ENCODE measurements at places on chromosomes 7 and 10.

DNA sequence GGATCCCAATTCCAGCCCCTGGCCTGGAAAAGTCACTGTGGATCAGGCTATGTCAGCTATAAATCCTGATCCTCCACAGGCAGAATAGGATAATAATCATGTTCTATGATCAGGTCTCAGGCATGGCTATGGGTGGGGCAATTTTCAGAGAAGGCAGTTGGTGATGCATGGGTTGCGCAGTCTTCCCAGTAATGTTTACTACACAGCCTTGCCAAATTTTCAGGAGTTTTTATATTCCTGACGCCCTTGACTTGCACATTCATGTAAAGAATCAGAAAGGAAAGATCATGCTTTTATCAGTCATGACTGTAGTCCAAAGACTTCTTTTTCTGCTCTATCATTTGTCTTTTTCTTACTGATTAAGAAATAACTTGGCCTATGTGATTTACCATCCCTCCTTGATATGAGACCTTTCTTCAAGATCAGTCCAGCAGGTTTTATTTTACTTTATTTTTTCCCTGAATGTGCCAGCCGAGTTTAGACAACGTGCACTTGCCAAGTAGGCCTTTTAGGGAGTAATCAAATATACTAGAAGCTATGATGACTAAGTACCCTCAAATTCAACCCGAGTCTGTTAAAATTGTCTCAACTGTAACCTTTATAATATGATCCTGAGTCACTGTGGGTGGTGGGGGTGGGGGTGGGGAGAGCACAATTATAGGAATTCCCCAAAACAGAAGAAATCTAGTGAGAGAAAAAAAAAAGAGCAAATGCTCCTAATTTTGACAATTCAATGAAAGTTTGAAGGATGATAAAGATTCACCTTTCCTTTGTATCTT lies 31.9 kb downstream of the ARL4A start:
- DNase-seq, result no peak

DNA sequence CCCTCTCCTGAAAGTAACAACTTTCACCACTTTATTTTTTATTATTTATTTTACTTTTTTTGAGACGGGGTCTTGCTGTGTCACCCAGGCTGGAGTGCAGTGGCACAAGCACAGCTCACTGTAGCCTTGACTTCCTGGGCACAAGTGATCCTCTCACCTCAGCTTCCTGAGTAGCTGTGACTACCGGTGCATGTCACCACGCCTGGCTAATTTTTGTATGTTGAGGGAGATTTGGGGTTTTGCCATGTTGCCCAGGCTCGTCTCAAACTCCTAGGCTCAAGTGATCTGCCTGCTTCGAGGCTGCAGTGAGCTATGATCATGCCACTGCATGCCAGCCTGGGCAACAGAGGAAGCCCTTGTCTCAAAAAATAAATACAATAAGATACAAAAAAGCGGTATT lies 14.9 kb upstream of the SLIT1 start:
- no peak for DNase-seq

DNA sequence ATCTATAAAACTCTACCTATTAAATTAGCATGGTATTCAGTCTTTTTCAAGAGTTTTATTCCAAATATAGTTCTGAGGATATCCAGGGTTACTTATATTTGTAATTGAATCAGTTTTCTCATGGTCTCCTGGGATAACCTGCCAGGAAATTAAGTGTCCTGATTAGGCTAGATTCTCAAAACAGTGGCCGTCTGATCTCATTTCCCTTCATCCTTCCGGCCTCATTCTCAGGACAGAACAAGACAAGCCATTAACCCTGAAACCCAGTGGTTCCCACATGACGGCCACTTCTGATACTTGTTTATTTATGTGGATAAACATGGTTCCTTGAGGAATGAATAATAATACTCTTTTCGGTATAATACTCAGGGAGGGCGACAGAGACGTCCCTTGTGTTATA lies 417.6 kb upstream of the POT1 start:
- DNase-seq, result no peak

- no peak for DNase-seq
Observed at GRCh38 chr7:28759475-28759971, 198.6 kb downstream of the TRIL start.

GRCh38 chr10:21159669-21160068 lies 262.6 kb upstream of the NEBL start:
- no peak for DNase-seq

- DNase-seq, result no peak
Observed at GRCh38 chr10:86357041-86357440, 9.6 kb downstream of the GRID1 start.

DNA sequence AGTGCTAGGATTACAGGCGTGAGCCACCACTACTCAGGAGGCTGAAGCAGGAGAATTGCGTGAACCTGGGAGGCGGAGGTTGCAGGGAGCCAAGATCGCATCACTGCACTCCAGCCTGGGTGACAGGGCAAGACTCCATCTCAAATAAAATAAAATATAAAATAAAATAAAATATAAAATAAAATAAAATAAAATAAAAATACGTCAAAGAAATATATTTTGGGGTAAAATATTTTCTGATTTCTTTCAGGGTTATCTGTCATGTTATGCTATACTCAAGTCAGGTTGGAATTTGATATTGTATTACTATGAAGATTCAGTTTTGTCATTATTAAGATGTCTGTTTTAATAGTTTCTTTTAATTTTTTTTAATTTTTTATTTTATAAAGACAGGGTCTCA lies 99.4 kb upstream of the GHITM start:
- no peak for DNase-seq

- no peak for DNase-seq
Observed at GRCh38 chr7:13016592-13017332, 329.3 kb downstream of the ARL4A start.

DNA sequence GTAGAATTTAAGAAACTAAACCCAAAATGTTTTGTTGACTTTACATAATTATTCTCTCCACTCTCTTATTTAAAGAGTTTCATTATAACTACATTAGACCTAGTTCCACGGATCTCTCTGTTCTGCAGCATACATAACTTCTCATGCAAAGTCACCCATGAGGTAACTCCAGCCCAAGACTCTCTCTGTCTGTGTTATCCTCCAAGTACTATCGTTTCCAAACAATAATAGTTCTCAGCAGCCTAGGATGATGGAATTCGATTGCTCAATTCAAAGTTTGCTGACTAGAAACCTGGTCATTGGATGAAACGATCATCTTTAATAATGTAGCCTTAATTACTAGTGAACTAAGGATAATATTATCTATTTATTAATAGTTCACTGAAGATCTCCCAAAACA lies 203.1 kb upstream of the PTN start:
- no peak for DNase-seq

- DNase-seq, result no peak
Observed at GRCh38 chr10:131073469-131074035, 238.0 kb downstream of the TCERG1L start.

DNA sequence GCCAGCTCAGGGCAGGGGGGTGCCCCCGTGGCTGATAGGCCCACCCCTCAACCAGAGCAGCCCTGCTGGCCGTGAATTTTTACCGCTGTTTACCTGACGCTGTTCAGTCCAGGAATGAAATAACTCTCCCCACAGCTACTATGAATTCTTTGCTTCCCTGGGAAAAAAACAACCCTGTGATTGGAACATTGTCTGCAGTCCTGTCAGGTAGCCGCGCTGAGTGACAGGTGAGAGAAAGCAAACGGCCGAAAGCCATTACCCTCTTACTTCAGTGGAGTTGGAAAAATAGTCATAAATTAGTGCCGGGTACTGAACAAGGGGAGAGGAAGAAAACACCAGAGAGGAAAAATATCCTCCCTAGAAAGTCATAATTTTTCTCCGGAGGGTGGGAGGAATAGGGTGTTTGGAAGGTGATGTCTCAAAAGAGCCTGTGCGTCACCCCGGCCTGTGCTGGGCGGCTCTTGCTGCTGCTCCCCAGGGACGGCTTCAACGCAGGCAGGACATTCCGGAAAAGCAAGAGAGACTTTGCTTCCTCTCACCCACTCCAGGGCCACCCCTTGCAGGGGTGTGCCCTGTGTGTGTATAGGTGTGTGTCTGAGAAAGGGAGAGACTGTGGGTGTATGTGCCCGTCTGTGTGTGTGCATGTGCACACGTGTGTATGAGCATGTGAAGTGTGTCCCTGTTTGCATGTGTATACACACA lies 69.0 kb downstream of the CDH23 start:
- no peak for DNase-seq

- no peak for DNase-seq
Observed at GRCh38 chr10:74109452-74109851, 41.2 kb downstream of the AP3M1 start.

- DNase-seq, result no peak
Observed at GRCh38 chr7:130289478-130289877, 3.5 kb upstream of the CPA4 start.

GRCh38 chr10:132675031-132675740 lies 110.8 kb downstream of the NKX6-2 start:
- no peak for DNase-seq

Measured in stimulated activated CD4-positive, alpha-beta T cell treated with anti-CD3 and anti-CD28 coated beads, Interleukin-4, amount 100 ng/mL, for 1 hour (primary cell).